ENCODE measurements at places on chromosomes 4 and X.

DNA sequence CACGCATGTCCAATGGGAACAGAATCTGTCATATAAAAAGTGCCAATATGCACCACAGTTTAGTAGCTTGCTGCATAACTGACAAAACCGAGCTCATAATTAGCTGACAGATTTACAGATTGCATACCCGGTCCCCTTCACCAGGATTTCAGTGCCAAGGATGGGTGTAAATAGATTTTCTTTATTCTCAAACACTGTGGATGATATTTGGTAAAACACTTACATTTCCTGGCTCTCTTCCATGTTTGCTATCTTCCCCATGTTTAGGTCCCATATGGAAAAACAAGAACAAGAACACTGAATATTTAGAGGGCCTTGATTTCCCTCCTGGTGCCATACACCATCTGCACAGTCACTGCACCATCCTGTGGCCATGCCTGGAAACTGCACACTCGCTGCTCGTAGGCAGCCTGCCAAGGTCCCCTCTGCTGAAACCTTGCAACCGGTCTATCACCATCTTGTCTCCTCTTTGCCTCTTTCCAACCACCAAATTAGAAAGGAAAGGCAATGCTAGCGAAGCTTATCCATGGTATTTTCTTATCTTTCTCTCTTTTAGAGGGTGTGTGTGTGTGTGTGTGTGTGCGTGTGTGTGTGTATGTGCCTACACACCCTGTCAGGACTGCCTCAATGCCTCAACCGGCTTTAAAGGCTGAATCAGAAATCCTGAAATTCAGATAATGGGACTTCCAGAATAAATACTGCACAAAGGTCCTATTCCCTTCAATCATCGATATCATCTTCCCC, 124.2 kb upstream of the MBNL3 start:
- peak; percentile 61 for DNase-seq

GRCh38 chrX:134600714-134601113, 57.6 kb downstream of the PLAC1 start:
- peak; percentile 52 for DNase-seq

GRCh38 chr4:110085131-110085530, 113.3 kb downstream of the ELOVL6 start:
- DNase-seq, result peak; percentile 26

DNA sequence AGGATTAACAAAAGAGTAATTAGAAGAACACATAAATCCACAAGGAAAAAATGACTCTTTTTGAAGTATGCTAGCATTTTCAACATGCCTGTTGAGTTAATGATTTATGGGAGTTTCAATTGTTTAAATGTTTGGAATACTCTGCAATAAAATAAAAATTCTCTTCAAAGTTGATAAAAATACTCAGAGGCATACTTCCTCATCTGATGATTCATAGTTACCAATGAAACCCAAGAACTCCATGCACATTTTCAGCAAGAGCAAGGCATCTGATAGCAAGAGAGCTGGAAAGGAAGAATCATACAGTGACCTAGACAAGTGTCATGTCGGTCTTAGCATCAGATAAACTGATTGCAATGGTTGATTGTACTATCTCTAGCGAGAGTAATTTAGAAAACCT, 443.7 kb upstream of the ATOH1 start:
- DNase-seq, result peak; percentile 65

DNA sequence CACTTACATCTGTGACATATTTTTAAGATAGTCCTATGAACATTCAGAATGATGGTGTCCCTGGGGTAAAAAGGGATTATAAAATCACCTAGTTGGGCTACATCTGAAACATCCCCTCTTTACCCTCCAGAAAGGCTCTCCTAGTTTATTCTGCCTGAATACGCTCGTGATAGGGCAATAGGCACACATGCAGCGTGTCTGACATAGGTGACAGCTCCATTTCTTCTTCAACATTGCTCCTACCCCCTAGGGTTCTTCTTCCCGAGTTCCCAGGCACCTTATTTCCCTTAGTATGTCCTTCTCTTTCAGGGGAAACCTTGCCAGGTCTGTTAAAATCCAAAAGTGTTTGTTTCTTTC, 27.1 kb upstream of the CFAP299 start:
- no peak for DNase-seq

DNA sequence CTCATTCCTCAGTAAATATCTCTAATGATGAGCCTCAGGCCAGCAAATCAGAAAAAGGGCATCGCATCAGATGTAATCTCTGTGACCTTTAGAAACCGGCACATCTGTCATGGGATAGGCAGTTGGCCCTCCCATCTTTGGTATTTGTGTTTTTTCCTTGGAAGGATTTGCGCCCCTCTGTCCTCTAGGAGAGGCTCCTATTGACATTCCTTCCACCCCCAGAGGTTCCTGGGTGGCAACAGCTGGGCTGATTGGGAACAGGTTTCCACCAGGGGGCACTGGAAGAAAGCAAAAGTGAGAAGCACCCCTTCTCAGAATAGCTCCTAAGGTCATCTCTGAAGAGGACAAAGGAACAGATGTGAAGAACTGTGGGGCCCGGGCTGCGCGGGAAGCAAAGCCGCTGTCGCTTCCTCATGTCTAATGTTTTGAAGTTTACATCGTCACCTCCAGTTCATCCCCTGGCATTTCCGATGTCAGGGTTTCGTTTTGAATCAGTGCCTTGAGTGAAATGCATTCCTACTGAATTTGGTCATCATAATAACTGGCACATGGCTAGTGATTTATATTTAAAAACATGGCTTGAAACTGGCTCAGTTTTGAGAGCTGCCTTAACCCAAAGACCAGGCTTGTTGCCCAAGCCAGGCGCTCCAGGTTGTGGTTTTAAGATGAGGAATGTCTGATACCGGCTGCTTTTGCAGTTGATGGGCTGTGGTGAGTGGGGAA, 6.2 kb downstream of the TXK start:
- peak; percentile 91 for DNase-seq

DNA sequence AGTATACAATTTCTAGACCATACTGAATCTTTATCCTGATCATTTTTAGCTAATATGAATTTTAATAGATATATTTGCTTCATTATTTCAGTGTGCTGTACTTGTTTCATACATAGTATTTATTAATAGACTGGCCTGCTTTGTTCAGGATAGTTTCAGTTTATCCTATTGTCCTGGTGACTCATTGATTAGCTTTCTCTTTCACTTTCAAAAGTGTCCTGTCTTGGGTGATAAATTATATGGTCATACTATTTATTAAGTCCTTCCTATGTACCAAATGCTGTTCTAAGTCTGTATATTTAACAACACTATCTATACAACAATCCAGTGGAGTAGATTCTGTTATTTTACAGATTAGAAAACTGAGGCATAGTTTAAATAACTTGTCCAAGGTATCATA, 153.8 kb upstream of the RAPGEF2 start:
- DNase-seq, result peak; percentile 35

- DNase-seq, result no peak
These were observed 38.7 kb downstream of the ADD1 start for GRCh38 chr4:2882341-2882740.

DNA sequence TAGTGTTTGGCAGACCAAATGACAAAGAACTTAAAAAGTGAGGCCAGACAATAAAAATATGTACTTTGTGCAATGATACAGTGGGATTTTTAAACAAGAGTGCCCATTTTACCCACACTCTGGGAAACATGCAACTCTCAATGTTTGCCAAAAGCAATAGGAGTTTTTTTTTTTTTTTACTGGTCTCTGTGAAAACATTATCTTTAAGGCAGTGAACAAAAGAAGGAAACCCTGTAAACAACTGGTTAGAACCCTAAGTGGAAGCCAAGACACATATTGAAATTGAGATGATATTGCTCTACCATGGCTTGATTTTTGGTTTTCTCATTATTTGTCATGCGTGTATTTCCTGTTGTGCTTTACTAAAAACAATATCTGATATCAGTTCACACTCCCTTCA, 67.2 kb upstream of the PPP3CA start:
- DNase-seq, result no peak

DNA sequence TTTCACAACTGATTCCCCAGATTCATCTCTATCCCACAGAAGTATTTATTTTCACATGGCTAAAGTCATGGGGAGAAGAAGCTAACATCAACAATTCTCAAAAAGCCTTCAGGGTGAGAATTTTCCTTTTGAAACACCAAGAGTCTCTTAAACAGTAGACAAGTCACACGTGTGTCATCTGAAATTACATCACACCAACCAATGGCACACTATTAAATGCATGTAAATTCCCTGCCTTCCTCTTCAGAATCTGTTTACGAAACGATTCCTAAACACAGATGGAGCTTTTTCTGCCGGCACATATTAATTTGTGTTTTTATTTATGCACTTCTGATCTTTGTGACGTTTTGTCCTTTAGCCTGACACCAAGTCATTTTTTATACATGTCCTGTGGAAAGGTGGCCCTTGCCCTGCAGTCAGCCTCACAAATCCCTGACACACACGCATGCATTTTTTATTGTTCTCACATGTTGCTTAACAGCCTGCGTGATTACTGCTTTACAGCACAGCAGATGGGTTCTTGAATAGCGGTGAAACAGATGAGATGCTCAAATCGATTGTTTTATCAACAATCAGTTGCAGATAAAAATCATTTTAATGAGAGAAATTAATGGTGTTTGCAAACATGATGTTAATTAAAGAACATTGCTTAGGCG, 735.9 kb upstream of the TENM3 start:
- DNase-seq, result no peak

DNA sequence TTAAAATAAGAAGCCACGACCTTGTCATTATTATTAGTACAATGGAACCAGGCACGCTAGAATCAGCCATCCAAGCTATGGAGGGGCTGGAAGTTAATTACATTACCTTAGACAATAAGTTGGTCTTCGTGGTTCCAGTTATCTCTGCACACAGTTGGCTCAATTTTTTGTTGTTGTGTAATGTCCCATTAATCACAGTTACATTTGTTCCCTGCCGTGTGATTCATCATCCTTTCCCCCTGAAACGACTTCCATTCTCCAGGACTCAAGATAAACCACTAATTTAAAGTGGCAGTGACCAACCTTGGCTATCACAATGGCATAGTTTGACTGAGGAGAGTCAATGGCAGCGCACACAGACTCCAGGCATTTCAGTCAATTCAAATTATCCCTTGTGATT, 905.0 kb downstream of the RAB28 start:
- peak; percentile 18 for DNase-seq

DNA sequence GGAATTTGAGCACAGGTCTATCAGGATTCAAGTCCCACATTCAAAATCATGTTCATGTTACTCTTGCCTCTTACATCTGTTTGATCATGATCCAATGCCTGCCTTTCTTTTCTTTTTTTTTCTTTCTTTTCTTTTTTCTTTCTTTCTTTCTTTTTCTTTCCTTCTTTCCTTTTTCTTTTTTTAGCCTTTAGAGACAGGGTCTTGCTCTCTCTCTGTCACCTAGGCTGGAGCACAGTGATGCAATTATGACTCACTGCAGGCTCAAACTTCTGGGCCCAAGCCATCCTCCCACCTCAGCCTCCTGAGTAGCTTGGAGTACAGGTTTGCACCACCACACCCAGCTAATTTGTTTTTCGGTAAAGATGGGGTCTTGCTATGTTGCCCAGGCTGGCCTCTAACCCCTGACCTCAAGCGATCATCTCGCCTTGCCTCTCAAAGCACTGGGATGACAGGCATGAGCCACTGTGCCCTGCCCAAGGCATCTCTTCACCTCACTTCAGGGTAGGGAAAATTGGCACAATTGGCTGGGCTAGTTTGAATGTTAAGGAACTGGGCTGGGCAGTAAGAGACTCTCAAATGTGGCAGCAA, 359.2 kb downstream of the FBXW7 start:
- peak; percentile 20 for DNase-seq

DNA sequence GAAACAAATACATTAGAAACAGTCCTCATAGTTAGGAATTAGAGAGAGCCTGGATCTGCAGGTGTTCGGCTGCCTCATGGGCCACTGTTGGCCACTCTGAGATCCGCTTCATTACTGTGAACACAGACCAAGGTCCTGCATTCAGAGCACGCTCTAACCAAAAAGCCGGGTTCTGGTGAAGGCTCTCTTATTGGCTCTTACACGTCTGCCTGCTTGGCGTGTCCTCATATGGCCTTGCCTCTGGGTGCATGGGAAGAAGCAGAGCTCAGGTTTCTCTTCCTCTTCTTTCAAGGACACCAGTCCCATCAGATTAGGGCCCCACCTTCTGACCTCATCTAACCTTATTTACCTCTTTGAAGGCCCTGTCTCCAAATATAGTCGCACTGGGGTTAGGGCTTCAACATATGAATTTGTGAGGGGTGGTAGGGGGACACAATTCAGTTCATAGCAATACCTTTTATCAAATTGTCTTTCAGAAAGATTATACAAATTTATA, 37.1 kb upstream of the ELF2 start:
- no peak for DNase-seq

DNA sequence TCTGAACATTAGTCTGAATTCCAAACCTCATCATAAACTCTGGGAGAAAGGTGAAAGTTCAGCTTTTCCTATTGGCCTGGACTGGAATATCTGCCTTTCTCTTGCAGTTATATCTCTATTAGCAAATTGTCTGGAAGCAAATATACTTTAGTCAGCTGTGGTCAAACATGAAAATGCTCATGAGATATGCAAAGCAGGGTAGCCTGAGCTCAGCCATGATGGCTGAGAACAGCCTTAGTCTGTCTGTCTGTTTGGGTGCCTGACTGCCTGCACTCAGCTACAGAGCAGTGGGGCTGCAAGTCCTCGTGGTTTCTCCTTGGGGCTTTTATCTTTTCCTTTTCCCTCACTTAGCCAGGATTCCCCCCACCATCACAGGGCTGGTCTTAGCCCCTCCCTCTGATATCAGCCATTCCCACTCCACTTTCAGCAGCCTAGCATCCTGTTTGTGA, 19.5 kb upstream of the PGRMC2 start:
- DNase-seq, result no peak

DNA sequence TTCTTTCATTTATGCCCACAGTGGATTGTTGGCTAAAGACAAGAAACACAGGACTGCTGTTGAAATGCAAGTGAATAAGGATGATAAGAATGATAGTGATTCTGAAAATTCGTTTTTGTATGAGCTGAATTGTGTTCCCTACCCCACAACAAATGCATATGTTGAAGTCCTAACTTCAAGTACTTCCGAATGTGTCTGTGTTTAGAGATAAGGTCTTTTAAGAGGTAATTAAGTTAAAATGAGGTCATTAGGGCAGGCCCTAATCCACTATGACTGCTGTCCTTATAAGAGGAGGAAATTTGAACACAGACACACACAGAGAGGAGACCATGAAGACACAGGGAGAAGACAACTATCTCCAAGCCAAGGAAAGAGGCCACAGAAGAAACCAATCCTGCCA, 126.6 kb upstream of the ACSL4 start:
- no peak for DNase-seq
